ENCODE measurements at places on chromosomes 13 and 19.
A peak's percentile ranks its signal among the peaks of the same experiment; 100 is the strongest.

GRCh38 chr19:378706-379105 is 30.2 kb downstream of the C2CD4C start:
- DNase-seq: no peak

DNA sequence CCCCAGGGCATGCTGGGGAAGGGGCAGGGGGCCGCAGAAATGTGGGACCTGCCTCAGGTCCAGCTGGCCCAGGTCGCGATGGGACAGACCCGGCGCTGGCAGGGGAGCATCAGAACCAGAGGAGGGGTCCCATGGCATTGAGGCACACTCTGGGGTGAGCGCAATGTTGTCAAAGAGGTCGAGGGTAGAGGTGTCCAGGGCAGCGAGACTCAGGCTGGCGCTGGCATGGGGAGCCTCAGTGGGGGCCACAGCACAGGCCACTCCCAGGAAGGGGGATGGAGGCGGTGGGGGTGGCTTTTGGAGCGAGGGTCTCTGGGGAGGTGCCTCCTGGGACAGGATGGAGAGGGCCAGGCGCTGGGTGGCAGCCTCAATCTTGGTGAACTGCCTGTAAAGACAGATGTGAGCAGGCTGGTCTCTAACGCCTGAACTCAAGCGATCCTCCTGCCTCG is 944 bp downstream of the C19orf85 start:
- no peak for DNase-seq

DNA sequence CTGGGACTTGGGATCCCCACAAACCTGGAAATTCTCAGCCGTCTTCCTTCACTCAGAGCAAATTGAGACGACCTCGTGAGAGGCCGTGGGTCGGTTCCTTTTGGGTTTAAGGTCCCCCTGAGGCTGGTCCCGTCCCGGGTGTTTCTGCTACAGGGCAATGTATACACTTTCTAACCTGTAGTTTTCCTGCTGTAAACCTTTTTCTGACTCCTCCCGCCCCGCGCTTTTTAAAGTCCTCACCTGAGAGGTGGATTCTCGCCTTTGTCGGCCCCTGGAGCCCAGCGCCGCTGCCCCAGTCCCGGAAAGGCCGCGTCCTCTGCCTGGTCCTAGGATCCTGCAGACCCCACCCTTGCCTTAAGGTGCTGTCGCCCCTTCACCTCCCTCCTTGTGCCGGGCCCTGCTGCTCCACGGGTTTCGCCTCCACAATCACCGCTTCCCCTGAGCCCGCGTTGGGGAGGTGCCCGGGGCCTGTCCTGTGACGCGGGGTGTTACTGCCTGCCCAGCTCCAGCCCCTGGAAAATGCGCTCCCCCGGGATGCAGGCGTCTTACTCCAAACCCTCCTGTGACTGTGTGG is 391 bp downstream of the ZNF761 start:
- DNase-seq: no peak

DNA sequence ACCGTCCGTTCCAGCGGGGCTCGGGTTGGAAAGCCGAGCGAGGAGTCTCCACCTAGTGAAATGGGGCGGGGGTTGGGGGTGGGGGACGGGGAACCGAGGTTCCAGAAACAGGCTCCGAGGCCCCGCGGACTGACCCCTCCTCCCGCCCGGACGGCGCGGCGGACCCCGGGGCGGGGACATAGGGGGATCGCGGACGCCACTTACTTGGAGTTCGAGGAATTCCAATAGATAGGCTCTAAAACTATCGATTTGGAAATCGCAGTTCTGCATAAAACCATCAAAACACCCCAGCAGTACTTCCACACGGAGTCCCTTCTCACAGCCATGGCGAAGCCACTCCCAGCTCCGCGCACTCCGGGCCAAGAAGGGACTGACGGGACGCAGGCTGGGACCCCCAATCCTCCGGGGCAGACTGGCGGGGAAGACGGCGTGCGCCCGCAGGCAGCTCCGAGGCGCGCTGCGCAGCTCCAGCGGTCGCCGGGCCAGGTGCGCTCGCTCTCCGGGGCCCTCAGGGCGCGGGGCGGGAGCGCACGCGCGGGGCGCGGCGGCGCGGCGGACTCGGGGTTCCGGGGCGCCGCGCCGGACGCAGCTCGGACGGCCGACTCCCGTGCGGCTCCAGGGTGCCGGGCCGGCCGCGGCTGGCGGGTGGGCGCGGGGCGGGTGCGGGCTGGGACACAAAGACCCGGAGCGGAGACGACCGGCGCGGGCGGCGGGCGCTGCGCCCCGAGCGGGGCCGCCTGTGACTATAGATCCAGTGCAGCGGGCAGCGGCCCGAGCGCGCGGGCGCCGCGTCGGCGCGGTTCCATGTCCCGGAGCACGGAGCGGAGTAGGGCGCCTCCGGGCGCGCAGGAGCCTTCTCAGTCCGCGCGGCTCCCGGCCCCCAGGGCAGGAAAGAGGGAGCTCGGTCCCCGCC is 567 bp downstream of the EFNB2 start:
- DNase-seq: no peak

- no peak for DNase-seq
These were observed 17.3 kb upstream of the MYDGF start for GRCh38 chr19:4687396-4687795.

DNA sequence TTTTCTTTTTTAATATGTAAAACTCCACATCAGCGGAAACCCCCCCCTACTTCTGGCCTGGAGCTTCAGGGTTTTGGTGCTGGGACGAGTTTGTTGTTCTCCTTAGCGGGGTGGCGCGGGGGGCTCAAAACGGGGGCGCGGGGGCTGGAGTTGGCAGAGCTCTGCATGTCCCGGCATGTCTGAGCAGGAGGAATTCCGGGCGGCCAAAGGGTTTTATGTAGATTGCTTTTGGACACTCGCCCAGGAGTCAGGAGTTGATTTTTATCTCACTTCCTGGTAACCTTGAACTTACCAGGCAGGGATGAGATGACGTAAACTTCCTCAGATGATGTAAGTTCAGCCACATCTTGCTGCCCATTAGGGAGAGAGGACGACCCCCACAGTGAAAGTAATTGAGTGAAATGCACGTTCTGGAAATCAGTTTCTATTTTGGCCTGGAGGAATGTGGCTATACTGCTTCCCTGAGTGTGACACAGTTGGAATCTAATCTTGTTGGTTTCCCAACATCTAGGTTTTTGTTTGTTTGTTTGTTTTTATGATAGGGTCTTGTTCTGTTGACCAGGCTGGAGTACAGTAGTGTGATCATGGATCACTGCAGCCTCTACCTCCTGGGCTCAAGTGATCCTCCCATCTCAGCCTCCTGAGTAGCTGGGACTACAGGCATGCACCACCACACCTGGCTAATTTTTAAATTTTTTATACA is 21.0 kb upstream of the GDF15 start:
- no peak for DNase-seq

GRCh38 chr19:13076787-13077186 is 25.9 kb downstream of the LYL1 start:
- no peak for DNase-seq

DNA sequence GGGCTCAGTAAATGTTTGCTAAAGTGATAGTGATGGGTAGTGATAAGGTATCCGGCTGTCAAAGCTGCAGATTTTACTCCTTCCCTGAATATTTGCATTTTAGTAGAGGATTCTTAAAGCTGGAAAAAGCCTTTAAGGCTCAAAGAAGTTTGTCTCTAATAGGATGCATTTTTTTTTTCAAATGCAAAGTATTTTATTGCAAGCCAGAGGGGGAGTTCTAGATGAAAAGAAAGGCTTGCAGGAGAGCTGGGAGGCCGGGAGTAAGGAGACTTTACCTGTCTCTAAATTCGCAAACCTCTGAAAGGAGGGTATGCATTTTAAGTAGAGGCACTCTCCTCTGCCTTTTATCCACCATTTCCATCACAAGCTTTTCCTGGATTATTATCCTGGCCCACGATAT is 100.7 kb upstream of the FNDC3A start:
- DNase-seq: no peak

GRCh38 chr19:40627486-40628279 is 26.5 kb downstream of the LTBP4 start:
- no peak for DNase-seq

DNA sequence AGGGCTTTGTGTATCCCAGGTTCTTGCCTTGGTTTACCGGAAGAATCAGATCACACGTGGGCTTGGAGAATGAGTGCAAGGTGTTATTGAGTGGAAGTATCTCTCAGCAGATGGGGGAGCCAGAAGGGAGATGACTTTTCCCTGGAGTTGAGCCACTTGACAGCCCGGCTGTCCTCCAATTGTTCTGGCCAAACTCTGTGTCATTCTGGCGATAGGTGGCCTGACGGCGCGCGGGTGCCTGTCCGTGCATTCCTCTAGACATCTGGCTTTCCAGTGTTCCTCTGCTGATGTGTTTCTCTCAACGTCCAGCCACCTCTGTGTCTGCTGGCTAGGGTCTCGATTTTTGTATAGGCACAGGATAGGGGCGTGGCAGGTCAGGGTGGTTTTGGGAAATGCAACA is 181.9 kb downstream of the SHISA2 start:
- DNase-seq: no peak

- DNase-seq: no peak
These were observed 63.1 kb downstream of the KCNRG start for GRCh38 chr13:50078231-50078894.

GRCh38 chr19:46299004-46299509 is 2.2 kb downstream of the HIF3A start:
- DNase-seq: no peak

- peak; percentile 40 for DNase-seq
These were observed 6.5 kb upstream of the HSD17B14 start for GRCh38 chr19:48842789-48843162.

DNA sequence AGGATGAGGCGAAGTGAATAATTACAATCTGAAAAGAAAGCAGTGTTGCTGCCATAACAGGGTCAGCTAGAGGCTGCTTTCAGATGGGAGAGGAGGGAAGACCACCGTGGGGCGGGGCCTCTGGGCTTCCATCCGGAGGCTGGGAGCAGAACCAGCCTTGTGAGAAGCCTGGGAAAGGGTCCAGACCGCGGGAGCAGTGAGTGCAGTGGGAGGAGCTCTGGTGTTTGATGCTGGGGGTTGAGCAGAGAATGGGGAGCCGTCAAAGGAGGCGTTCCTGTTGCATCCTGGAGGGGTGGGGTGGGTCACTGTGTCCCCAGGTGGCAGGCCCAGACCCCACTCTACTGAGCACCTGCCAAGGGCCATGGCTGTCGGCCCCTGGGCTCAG is 18.1 kb downstream of the NKPD1 start:
- DNase-seq: no peak

- no peak for DNase-seq
These were observed 127.4 kb downstream of the MAB21L1 start for GRCh38 chr13:35349052-35349451.

GRCh38 chr19:44972802-44973201 is 17.6 kb downstream of the CLPTM1 start:
- no peak for DNase-seq

GRCh38 chr19:41801792-41802211 is 5.4 kb downstream of the CEACAM3 start:
- no peak for DNase-seq

All from stimulated activated CD4-positive, alpha-beta T cell treated with anti-CD3 and anti-CD28 coated beads, Interleukin-1b, Interleukin-23, amount 100 ng/mL, for 4 hours (primary cell).